Suppressor macrophage treated with lipopolysaccharide for 4 hours (primary cell): ENCODE measurements at places on chromosomes 1 and 21.

DNA sequence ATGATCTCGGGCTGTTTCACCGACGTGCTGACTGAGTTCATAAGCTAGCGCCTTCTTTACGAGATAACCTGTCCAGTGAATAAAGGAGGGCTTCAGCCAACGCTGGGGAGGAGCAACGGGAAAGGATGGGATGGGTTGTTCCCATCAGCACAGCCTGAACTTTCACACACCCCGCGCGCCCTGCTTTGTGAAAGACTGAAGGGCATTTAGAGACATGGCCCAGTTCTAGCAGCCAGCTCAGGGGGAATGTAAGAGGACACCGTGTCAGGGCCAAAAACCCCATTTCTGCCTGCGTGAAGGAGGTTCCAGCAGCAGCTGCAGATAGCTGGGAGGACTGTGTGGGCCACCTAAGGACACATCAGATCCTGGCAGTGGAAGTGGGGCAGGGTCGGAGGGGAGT is 255.1 kb upstream of the RAB4A start:
- no peak for DNase-seq

DNA sequence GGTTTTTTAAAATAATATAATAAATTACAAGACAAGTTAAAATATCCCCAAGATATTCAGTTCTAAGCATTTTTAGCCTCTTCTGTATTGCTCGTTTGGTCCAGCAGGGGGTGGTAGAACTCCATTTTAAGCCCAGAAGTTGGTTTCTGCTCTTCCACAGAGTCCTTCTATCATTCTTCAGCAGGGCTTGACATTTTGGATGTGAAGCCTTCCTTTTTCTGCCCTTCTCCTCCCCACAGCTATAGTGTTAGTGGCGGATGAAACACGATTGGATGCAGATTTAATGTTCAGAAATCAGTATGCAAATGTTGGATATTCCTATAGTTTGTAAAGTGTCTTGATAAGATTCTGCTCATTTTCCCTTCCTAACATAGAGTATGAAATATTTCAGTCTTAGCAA is 1.4 kb downstream of the NCAM2 start:
- peak; percentile 60 for DNase-seq

DNA sequence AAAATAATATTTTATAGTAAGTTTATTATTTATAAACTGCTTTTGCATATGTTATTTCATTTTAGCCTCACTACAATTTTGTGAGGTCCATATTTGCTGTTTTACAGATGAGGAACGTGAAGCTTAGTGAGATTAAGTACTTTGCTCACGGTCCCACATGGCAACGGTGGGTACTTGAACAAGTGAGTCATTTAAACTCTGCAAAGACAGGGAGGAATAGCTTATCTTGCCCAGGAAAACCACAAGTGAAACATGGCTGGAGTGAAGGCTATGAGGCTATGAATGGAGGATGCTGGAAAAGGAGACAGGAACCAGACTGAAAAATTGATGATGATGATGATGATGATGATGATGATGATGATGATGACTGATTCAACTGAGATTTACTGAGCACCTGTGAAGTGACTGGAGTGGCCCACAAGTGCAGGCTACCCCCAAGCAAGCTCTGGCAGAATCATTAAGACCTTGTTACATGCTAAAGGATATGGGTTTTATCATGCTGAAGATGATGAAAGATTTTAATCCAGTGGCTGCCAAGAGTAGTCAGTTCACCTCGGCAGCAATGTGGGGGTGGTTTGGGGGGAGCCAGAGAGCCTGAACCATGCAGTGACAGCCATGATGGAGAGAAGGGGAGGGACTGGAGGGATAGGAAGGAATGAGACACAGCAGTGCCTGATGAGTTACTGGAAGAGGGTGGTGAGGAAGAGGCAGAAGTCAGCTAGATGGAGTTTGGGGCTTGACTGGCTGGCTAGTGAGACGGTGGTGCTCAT is 1.4 kb upstream of the ABCA4 start:
- DNase-seq = no peak

GRCh38 chr21:43298546-43299440 is 128.1 kb downstream of the SIK1 start:
- no peak for DNase-seq

GRCh38 chr1:42318601-42319000 is 16.4 kb downstream of the FOXJ3 start:
- no peak for DNase-seq

GRCh38 chr1:14842361-14842760 is 243.9 kb downstream of the KAZN start:
- DNase-seq = no peak

- DNase-seq = no peak
Measured at GRCh38 chr1:78627321-78627720, 7.1 kb downstream of the IFI44L start.

DNA sequence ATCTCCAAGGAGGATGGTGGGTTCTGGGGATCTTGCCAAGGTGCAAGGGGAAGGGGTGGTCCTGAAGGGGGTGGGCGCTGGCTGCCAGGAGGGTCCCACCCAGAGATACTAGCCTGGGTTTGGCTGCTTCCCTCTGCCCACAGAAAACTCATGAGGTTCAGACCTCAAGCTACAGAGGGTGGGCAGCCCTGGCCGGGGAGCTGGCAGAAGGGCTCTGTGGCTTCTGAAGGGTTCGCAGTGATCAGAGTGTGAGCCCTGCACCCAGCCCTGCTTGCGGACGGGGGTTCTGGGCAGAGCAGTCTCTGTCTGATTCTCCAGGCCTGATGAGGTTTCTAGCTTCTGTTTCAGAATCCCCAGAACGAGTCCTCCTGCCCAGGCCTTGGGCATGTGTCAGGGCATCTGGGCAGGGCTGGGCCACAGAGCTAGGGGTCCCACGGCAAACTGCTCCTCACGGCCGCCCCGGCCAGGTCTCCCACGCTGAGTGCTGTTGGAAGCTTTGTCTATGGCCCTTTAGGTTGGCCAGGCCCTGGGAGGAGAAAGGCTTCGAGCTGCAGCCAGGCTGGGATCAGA is 635 bp upstream of the MMEL1 start:
- DNase-seq = no peak

DNA sequence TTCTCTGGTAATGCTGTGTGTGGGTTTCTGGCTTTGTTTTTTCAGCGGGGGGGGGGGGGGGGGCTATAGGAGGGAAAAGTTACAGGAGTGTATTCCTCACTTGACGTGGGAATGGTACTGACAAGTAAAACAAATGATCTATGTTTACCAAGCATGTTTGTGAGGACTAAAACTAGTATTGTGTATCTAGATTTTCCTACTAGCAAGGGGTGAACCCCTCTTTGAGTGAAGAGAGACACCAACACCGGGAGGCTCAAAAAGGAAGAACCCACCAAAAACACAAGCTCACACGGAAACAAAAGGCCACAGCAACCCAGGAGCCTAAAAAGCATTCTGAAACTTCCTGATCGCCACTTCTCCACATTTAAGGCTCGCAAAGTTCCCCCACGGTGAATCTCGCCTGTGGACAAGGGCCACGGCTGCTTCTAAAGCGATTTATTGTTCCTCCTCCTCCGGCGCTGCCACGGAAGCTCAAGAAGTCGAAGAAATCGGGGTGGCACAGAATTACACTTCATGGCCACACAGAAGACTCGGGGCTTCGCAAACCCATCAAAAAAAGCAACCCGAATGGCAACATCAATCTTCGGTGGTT is 703 bp downstream of the PUM1 start:
- DNase-seq = peak; percentile 58

- DNase-seq = no peak
Measured at GRCh38 chr1:14662116-14662515, 63.6 kb downstream of the KAZN start.

- peak; percentile 81 for DNase-seq
Measured at GRCh38 chr1:199226163-199226562, 587.3 kb downstream of the PTPRC start.

DNA sequence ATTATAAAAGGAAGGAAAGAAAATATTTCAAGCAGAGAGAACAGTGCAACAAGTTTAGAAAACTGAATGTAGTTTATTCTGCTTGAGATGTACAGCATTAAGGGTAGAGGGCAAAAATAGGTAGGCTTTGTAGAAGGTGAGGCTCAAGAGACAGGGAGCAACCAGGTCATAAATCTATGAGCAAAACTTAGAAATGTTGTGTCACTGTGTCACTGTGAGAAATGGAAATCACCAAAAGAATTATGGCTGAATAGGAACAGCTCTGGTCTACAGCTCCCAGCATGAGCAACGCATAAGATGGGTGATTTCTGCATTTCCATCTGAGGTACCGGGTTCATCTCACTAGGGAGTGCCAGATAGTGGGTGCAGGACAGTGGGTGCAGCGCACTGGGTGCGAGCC is 53.6 kb downstream of the TNFSF4 start:
- no peak for DNase-seq
